ENCODE measurements at places on chromosomes 11 and 22.

GRCh38 chr11:133123366-133123765, 408.9 kb downstream of the OPCML start:
- DNase-seq = no peak

GRCh38 chr11:77250881-77251640, 50.4 kb downstream of the GDPD4 start:
- no peak for DNase-seq

- peak; percentile 43 for DNase-seq
These were observed 52.0 kb upstream of the CHRNA10 start for GRCh38 chr11:3723014-3723708.

DNA sequence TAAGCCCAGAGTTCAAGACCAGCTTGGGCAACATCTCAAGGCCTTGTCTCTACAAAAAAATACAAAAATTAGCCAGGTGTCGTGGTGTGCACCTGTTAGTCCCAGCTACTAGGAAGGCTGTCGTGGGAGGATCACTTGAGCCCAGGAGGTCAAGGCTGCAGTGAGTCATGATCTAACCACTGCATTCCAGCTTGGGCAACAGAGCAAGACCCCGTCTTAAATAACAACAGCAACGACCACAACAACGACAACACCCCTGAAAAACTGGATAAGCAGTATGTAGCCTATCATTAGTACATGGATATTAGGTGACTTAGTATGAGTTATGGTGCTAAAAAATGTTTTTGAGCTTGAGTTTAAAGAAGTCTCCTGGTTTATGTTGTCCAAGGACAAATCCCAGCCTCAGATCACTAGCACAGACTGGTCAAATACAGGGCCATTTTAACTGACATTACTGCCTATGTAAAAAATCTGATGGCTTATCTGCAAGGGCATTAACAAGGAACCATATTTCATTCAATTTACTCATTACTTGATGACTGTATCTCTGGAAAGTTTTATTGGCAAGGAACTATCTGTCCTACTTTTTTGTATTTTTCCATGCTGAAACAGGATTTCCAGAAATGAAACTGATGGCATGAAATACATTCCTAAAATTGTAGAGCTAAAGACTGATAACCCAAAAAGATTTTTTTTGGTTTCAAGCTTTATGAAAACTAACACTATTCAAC, 23.4 kb downstream of the C2CD3 start:
- no peak for DNase-seq

DNA sequence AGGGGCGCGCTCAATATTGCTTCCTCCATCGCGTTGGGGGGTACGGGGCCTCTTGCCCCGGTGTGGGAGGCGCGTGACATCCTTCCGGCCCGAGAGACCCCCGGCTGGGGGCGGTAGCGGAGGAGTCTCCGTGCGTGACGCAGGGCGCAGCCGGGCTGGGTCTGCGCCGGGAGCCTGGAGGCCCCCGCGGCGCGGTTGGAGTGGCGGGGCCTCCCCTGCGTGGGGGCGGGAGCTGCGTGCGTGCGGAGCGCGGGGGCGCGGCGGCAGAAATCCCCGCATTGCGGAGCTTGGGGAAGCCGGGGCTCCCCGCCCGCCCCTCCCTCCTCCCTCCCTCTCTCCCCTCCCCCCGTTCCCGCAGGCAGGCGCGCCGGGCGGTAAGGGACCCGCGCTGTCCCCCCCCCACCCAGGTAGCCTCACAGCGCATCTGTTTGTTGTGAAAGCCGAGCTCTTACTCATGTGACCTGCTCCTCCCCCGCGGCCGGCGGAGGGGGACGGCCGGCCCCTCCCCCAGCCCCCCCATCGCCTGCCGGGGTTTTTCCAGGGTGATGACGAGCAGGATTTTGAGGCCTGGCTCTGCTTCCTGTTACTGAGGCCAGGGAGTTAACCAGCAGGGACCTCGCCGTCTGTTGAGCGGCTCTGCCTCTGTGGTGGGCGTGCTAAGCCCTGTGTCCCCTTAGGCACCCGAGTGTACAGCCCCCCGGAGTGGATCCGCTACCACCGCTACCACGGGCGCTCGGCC, 1.6 kb downstream of the PIM3 start:
- DNase-seq = peak; percentile 89

- DNase-seq = no peak
These were observed 2093.5 kb downstream of the LRRC4C start for GRCh38 chr11:39365809-39366436.

GRCh38 chr11:103842795-103843194, 193.6 kb upstream of the DDI1 start:
- no peak for DNase-seq

- DNase-seq = no peak
These were observed 221.9 kb downstream of the SBF2 start for GRCh38 chr11:10072142-10072541.

GRCh38 chr11:32433101-32433913, 2.0 kb downstream of the WT1 start:
- no peak for DNase-seq
